ENCODE measurements at places on chromosomes 16 and 17.
A peak's percentile ranks its signal among the peaks of the same experiment; 100 is the strongest.

DNA sequence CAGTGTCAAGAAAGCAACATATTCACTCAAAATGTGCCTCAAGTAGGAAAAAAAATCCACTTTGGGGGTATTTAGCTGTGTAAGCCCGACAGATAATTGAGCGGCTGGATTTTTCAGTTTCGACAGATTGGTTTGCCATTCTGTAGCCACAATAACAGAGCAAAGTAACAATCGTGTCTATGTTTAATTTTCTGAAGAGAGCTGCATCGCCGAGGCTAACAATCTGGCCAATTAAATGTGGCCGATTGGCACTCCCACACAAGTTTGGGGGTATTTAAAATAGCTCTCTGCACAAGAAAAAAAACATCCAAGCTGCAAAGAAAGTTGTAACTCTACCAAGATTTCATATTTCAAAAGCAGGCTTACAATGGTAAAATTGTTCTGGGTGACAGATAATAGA lies 99.7 kb upstream of the CDH13 start:
- DNase-seq = no peak

DNA sequence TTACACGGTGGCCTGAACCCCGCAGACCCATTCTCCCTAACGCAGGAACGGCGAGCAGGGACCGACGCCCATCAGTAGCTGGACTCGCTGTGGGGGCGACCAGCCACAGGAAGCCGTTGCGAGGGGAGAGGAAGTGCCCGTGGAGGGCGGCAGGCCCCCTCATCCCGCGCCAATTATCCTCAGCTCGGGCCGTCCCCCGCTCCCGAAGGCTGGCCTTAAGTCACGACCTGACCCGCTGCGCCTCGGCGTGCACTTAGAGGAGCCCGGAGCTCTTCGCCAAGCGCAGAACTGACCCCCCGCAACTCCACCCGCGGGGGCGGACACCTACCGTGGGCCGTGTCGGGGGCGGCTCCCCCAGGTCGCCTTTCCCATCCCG lies 401 bp downstream of the ARL16 start:
- DNase-seq = no peak

- DNase-seq = no peak
Observed at GRCh38 chr17:77666881-77667395, 291.6 kb upstream of the TNRC6C start.

GRCh38 chr16:11084876-11085485 lies 140.6 kb downstream of the CLEC16A start:
- no peak for DNase-seq

- peak; percentile 71 for DNase-seq
Observed at GRCh38 chr17:44363613-44364159, at the start of gene FAM171A2. FAM171A2 (minus strand) TSS chr17:44363853; CDS start chr17:44363714, 139 bp downstream.

GRCh38 chr17:74687886-74688285 lies 24.8 kb downstream of the CD300LF start:
- no peak for DNase-seq

GRCh38 chr16:80570106-80570478 lies 29.3 kb downstream of the DYNLRB2 start:
- no peak for DNase-seq

GRCh38 chr17:52536489-52536888 lies 378.0 kb upstream of the CA10 start:
- no peak for DNase-seq

DNA sequence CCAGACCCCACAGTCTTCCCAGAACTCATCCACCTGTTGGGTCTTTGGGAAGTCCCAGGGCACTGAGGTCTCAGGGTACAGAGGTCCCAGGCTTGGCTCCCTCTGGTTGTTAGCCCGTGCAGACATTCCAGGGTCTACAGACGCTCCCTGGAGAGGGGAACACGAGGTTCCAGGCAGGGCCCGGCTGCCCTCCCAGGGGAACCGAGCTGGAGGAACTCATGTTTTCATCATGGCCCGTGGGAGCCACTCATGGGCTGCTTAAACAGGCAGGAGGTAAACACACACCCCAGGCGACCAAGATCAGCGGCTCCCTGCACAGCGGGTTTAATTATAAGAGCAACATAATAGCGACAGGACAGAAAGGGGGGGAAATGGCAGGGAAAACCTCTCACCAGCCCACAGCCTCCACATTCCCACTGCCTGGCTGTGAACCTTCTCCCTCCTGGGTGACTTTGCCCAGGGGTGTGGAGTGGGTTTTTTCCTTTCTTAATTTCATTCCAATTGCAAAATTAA lies 36.5 kb downstream of the TRARG1 start:
- no peak for DNase-seq

DNA sequence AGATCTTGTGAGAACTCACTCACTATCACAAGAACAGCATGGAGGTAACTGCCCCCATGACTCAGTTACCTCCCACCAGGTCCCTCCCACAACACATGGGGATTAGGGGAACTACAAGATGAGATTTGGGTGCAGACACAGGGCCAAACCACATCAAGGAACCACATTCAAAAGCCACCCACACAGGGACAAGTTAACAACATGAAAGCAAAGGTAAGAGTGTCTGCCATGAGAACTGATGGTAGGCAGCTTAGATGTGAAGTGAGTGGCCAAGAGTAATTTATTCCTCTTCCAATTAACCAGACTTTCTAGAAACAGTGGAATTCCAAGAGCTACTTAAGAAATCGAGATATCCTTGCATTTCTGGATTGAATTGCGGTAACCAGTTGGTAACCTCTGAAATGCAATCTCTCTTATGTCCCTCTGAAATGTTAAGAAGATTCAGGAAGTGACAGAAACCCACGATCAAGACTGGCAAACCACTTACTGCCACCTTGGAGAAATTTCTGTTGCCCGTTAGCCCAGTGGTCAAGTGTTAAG lies 167.4 kb upstream of the CACNG5 start:
- no peak for DNase-seq

DNA sequence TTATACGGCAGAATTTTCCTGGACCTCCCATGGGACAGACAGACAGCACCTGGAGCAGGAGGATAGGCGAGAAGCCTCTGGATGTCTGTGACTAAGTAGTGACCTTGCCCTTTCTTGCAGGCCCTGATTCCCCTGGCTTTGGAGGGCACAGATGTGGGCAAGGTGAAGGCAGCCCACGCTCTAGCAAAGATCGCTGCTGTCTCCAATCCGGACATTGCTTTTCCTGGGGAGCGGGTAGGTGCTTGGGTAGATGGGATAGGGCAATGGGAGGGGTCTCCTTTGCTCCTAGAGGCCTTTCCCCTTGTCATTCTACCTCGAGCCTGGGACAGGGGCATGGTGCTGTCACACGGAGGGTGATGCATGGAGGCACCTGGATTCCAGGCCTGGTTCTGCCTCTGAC lies 17.3 kb downstream of the SLC35G3 start:
- DNase-seq = no peak

DNA sequence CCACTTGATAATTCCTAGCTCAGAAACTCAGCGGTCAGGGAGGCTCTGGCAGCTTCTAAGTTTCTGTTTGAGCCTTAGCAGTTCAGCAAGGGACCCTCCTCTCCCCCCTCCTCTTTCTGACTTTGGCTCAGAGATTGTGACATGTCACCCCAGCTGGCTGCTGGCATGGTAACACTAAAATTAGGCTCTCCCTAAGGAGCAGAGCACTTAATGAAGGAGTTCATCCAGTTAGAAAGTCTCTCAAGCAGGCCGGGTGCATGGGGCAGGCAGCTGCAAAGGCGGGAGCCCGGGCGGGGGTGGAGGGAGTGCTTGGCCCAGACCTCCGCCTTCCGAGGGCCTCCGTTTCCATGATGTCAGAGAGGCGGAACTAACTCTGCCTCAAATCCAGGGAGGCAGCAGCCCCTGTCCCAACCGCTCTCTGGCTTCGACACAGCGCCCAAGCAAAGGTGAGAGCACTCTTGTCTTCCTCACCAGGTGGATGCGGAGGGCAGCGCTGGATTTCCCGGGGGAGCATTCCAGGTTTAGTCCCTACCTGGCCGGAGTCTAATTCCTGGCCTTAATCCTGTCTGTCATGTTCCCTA lies 128.0 kb upstream of the PLCG2 start:
- DNase-seq = no peak

DNA sequence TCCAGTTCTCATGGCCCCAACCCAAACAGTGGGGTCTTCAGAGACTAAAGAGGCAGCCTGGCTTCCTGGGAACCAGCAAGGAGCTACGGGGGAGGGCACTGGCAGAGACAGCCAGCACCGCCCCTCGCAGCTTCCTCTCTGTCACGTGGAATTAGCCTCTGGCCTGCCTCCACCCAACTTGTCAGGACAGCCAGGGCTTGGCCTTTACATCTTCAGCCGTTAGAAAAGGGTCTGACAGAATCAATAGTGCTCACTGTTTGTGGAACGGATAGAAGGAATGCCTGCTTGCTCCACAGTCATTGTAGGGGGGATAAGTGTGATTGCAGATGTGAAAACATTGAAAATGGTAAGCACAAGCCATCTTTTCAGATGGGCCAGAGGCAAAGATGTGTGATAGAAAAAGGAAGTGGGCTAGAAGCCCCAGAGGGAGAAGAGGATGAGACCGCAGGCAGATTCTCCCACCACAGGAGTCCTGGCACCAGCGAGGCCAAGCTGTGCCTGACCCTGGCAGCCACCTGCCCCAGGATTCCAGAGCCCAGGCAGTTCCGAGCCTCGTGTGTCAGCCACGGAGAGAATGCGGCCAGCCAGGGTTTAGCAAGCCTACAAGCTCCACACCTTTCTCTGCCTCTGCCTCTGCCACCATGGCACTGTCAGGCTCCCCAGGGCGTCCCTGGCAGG lies 18.6 kb downstream of the GRIN2C start:
- DNase-seq = no peak

- DNase-seq = no peak
Observed at GRCh38 chr17:38750312-38751121, 2.0 kb upstream of the PSMB3 start.

GRCh38 chr17:40298726-40299125 lies 10.3 kb upstream of the RARA start:
- DNase-seq = no peak

DNA sequence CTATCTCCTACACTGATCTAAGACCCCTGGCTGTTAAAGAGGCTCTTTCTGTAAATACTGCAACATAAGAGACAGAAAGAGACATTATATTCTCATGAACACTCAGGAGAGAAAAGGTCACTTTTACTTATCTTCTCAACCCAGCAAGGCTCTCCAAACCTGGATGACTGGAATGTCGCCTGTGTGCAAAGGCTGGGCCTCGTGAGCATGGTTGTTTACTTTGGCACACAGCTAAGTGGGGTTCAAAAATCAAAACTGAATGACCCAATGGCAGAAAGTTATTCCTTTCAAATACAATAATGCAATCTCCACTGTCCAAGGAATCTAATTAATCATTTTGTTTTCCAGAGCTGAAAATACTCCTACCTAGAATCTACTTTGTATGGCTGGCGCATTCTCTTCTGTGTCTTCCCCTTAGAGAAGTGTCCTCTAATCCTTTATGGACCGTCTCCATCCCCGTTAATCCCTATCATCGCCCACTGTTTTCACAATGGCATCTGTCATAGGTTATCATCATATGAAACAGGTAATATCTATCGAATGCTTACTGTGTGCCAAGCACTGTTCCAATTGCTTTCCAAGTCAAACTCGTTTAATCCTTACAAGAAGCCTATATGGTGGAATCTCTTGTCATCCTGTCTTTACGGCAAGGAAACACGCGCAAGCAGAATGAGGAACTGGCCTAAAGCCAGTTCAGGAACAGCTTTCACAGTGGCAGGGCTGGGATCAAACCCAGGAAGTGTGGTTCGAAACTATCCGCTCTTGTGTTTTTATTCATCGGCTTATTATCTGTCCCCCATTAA lies 1.3 kb downstream of the SLX4 start:
- DNase-seq = no peak

All from hematopoietic multipotent progenitor cell treated with erythropoietin and hydrocortisone succinate and interleukin-3 and kit ligand, for 15 days (in vitro differentiated cells).